ENCODE measurements at places on chromosomes 1 and 21.

GRCh38 chr1:170162459-170163246 lies 16.9 kb downstream of the NTMT2 start:
- DNase-seq, result no peak

GRCh38 chr1:75237316-75237715 lies 103.1 kb downstream of the LHX8 start:
- DNase-seq, result no peak

- no peak for DNase-seq
Measured at GRCh38 chr1:206682111-206682510, 2.6 kb upstream of the MAPKAPK2 start.

- DNase-seq, result no peak
Measured at GRCh38 chr1:56973923-56974742, 8.3 kb upstream of the C8B start.

GRCh38 chr1:217419194-217419551 lies 211.7 kb downstream of the GPATCH2 start:
- no peak for DNase-seq

GRCh38 chr1:36384542-36385409 lies 948 bp downstream of the STK40 start:
- DNase-seq, result peak; percentile 96

GRCh38 chr1:234840843-234841242 lies 230.9 kb upstream of the IRF2BP2 start:
- no peak for DNase-seq

GRCh38 chr1:150514913-150515327 lies 632 bp upstream of the FALEC start:
- no peak for DNase-seq

DNA sequence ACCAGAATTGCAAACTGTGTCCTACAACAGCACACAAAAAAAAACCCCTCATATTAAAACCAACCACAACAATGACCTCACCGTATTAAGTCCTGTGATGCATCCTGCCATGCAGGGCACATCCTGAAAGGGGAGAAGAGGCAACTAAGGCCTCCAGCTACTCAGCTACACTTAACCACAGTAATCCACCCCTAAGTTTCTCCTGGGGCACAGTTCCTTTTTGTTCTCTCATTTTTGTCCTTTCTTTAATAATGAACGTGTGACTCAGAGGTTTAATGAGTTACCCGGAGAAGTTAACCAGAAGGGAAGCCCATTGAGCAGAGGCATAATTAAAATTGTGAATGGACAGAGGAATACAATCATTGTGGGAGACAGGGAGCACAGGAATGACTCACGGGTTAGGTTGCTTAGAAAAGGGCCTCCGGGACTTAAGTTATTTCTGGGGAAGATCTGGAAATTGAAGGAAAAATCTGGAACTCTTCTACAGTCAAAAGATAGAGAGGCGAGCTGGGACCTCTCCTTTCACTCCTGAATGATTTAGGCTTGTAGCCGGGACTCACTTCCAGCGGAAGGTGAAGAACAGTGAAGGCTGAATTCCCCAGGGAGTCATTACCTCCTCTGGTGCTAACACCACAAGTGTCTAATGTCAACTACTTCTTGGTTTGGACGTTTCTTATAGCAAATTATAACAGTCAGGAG lies 36.9 kb upstream of the HIVEP3 start:
- DNase-seq, result no peak

DNA sequence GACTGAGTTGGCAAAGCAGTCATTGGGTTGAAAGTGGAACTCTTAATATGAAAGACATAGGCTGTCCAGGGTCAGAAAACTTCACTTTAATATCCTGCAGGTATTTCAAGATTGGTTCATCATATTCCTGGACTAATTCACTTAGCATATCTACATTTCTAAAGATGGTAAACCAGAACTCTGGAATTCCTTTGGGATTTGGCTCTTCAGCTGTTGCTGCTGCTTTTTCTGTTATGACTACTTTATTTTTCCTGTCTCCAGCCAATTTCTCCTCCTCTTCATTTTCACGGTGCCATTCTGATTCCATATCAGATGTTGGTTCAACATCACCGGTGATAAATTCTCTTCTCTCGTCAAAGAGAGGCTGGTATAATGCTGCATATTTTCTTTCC lies 37.4 kb downstream of the CD58 start:
- DNase-seq, result no peak

GRCh38 chr1:9068981-9069325 lies 482 bp downstream of the SLC2A5 start:
- no peak for DNase-seq

DNA sequence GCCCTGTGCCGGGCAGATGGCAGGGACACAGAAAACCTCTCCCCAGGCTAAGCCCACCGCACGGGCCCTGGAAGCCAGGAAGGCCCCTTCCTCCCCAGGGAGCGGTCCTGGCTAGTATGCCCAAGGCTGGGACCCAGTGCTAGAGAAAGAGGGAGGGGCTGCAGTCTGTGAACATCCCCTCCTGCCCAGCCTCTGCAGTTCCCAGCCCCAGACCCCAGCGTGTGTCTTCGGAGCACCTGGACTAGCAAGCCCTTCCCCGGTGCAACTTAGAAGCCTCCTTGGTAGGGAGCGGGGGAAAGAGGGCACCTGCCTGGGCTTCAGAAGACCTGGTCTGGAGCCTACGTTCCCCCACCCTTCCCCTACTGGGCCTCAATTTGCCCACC lies 2.1 kb downstream of the PLEKHG5 start:
- DNase-seq, result no peak

GRCh38 chr21:34812504-34813265 lies 143.9 kb downstream of the CLIC6 start:
- DNase-seq, result no peak

DNA sequence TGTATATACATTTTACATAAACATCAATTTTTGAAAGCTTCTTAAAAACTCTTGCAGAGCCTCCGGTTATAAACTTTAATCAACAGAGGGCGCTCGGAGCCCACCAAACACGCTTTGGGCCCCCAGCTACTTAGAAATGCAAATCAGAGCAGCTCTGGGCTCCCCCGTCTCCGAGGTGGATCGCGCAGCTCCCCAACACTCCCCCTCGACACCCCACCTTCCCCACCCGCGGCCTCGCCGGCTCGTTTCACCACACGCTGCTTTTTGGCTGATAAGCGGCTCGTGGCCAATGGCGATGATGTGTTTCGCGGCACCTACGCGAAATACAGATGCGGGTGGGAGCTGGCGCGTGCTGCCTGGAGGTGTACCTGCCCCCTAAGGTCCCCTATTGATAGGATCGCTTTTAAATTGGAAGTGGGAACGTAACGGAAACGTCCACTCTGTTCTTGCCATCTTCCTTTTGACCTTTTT lies 1.7 kb upstream of the KIF26B start:
- peak; percentile 75 for DNase-seq

- DNase-seq, result peak; percentile 90
Measured at GRCh38 chr1:214551436-214552173, at the start of gene PTPN14. TSS of gene PTPN14 (minus strand) at chr1:214551602. CDS start at chr1:214464803, 86,799 bp downstream.

DNA sequence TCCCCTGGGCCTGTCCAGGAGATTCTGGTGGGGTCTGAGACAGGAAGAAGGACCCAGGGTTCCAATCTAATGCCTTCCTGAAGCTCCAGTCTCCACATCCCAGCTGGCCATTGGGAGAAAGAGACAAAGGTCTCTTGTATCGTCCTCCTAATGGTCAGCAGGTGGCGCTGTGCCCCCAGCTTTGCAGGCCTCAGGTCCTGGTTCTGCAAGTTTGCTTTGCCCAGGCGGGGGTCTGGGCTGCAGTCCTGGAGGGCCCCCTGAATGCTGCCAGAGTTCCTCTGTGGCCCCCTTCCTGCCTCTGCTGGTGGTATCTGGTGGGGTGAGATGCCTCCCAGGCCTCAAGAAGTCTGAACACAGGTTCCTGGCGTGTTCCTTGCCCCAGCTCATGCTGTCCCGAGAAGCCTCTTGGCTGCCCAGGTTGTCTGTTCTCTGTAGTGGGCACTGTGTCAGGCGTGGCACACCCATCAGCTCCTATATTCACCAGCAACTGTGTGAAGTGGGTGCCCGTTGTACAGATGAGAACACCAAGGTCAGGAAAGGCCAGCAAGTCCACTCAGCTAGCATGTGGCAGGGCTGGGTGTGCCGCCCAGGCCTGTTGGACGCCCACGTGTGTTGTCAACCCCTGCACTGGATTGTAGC lies 33.8 kb upstream of the CSF3R start:
- DNase-seq, result no peak

- no peak for DNase-seq
Measured at GRCh38 chr1:66156144-66156543, 363.4 kb downstream of the PDE4B start.

GRCh38 chr1:41784531-41785274 lies 134.0 kb downstream of the HIVEP3 start:
- no peak for DNase-seq

DNA sequence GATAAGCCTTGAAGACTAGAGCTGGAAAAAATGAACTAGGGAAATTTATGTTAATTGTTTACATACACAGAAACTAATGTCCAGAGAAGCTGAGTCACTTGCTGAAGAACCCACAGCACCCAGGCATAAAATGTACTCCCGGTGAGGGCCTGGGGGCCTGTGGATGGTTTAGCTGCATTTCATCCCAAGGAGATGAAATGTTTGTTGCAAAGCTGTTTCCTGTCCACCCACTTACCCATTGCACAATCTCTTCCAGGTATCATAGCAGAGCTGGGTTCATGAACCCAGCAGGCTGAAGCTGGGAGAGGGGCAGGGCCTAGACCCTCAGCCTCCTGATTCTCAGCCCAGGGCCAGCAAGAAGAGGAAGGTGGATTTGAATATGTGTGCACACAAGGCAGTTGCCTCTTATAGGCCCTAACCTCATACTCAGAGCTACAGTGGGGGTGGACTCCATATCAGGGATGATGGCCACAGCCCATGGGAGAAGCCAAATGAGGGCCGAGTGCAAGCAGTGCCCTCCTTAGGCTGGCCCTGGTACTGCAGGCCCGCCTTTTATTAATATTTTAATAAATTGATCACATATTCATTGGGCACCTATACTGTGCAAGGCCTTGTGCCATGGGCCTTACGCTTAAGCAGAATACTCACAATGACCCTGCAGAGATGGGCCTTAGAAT lies 110.8 kb downstream of the LACTBL1 start:
- no peak for DNase-seq

DNA sequence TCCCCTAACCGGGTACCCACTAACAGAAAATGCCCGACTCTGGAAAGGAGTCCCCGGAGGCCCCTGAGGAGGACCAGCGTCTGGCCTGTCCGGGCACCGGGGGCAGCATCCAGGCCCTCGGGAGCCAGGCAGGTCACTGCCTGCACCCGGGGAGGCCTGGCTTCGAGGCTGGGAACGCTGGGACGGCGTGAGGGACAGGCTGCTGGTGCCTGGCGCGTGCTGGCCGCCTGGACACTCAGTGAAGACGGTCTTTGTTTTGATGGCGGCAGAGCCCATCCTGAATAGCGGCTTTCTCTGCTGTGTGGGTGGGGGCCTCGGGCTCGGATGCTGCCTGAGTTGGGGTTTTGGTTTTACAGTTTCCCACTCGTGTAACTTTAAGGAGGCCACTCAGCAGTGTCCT lies 37.6 kb downstream of the PRKCZ start:
- DNase-seq, result peak; percentile 10

- DNase-seq, result no peak
Measured at GRCh38 chr21:46597896-46598343, 7.0 kb downstream of the S100B start.

- DNase-seq, result no peak
Measured at GRCh38 chr1:37932759-37933158, 14.1 kb downstream of the INPP5B start.

DNA sequence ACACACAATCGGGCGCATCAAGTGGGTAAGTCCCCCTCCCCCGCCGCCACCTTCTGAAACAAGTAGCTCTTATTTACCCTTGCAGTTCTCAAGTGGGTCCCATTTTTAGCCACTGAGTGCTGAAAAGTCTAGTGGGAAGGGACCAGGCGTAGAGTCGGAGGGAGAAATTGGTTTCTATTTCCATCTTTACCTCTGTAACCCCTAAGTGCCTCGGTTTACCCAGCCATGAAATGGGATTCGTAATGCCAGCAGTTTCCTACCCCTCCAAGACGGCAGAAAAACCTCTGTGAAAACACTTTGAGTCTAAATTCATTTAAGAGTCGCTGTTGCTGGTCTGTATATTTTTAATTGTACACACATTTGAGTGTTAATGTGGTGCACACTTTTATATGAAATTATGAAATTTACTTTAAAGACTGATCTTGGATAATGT lies 928 bp downstream of the TLCD4 start:
- DNase-seq, result no peak

- DNase-seq, result no peak
Measured at GRCh38 chr1:196271212-196271947, 336.9 kb downstream of the KCNT2 start.

DNA sequence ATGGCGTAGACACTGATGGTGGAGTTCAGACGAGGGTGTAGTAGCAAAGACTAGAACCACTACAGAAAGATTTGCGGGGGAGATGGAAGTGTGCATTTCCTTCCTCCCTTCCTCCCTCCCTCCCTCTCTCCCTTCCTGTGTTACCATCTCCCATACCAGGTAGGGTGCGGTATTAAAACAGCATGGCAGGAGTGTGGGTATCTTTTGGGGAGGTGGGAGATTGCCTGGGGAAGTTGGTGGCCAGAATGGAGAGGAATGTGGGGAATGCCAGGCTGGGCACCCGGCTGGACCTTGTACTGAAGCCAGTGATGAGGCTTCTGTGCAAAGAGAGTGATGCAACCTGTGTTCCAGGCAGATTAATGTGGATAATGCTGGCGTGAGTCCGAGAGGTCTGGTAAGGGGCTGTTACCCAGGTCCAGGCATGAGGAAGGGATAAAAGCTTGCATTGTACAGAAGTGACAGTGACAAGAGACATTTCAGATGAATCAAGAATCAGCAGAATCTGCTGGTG lies 30.3 kb upstream of the PPP2R5A start:
- no peak for DNase-seq

DNA sequence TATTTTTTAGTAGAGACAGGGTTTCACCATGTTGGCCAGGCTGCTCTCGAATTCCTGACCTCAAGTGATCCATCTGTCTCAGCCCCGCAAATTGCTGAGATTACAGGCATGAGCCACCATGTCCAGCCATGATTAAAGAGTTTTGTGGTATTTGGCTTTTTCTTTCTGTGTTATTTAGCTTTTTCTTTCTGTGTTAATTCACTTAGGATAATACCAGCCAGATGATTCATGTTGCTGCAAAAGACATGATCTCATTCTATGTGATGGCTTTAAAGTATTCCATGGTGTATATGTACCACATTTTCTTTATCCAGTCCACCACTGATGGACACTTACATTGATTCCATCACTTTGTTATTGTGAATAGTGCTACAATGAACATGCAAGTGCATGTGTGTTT lies 1135.2 kb downstream of the AMY1C start:
- no peak for DNase-seq

DNA sequence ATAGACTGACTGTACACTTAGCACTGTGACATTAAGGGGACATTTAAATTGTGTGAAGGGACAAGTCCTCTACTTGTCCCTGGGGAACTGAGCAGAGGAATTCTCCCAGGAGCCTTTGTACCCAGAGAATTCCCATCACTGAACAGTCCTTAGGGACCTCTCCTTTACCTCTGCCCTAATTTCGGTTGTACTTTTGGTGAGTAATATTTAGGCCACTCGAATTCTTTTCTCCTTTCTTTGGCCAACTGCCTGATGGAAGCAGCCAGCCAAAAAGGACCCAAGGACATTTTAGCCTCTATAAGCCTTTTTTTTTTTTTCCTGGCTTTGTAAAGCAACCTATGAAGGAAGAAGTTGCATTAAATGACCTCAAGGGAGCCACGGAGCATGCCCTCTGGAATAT lies 71.5 kb downstream of the NR5A2 start:
- DNase-seq, result no peak

GRCh38 chr1:179882253-179883039 lies at the start of gene TOR1AIP1:
TSS of gene TOR1AIP1 (plus strand) at chr1:179882285. CDS start at chr1:179882503, 218 bp downstream.
- peak; percentile 97 for DNase-seq
